ENCODE measurements at places on chromosomes 2 and 18.

GRCh38 chr2:106523976-106524665, 37.0 kb downstream of the CD8B2 start:
- DNase-seq, result no peak

DNA sequence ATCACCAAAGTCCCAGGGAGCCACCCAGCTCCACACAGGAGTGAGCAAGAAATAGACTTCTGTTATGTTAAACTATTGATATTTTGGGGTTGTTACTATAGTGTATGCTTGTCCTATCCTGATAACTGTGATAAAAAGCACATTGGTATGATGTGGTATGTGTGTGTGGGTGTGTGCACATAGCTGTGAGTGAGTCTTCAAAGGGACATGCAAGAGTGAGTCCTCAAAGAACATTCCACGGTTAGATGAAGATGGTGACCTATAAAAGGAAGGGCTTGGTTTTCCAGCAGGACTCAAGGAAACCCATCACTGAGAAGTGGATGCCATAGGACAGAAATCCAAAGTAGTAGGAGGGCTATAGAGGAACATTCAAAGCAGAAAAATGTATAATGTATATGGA, 342.9 kb downstream of the TSN start:
- no peak for DNase-seq

DNA sequence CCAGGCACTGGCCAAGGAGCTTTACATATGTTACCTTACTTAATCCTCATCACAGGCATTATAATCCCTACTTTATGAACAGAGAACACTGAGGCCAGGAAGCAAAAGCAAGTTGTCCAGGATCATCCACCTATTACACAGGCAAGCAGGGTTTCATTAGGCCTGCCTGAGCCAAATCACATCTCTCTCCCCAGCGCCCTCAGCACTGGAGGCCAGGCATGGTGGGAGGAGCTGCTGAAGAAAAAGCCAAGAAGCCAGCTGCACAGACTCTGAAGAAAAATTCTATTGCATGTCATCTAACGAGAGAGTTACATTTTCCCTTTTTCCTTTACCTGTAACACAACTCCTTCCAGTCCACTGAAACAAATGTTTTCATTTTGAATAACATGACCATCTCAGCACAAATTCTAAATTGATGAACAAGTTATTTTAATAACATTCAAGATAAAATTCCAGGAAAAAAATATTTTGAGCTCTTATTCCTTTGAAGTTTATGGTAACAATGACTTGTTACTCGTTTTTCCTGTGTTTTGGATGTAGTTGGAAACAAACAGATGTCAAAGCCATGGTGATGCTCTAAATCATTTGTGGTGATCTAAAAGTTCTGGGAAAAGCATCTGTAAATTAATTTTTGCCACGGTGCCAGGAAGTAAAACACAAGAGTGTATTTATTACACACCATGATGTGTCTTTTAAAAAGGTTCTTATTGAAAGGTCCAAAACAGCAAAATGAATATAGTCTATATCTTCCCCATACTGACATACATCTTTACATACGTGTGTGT, 139.0 kb upstream of the ITGB6 start:
- DNase-seq, result no peak

DNA sequence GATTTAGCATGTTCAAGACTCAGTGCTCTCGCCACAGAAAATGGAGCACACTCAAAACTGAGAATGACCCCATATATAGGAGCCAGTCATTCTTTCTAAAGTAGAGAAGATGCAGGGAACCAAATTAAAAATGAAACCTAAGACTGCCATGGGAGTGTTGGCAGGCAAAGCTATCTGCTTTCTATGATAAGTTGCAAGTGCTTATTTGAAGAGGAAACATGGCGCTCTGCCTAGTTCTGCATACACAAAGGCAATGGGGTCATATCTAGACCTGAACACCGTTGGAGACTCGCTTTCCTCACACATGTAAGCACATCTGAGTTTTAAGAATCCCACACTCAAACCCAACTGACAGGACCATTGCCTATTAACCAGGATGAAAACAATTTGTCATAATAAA, 292.5 kb downstream of the ALK start:
- no peak for DNase-seq

GRCh38 chr2:157256626-157257025, 879 bp upstream of the GALNT5 start:
- no peak for DNase-seq

GRCh38 chr2:20614201-20615067, 36.5 kb downstream of the HS1BP3 start:
- DNase-seq, result no peak

DNA sequence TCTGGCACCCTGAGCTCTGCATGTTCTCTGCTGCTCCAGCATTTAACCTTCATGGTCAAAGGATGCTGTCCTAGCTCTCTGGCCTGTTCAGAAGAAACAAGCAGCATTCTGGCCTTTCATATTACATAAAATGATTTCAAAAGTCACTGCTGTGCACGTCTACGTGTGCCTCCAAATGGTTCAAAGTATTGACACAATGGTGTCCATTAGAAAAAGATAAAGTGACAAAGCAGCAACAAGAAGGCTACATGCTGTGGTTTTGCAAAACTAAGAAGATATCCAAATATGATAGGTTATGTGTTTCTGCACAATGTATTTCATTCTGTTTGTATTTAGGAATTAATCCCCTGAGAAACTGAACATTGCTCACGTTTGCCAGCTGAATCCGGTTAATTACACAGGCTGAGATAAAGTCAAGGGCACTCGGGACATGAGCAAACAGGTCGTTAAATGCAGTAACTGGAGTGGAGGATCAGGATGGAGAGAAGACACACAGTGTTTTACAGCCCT, 258.5 kb downstream of the DOK6 start:
- no peak for DNase-seq

DNA sequence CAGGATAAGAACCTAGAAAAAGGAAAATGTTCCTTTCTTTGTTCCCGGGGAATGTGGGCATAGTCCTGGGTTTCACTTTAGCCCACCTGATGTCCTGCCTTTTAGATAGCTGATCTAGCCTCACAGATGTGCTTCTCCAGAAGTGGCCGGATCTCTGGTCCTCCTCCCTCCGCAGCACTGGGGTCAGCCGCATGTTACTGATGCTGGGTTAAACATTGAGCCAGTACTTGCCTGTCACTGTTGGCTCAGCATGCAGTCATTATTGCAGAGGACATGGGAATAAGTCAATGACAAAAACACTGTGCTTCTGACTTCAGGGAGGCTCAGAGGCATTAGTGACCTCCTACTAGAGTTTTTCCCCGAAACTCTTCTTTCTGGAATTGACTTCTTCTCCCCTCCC, 27.6 kb downstream of the NCK2 start:
- DNase-seq, result no peak

GRCh38 chr2:119282996-119283511, 59.4 kb downstream of the STEAP3 start:
- DNase-seq, result no peak

GRCh38 chr2:231939022-231939421, 12.8 kb upstream of the NPPC start:
- DNase-seq, result no peak

DNA sequence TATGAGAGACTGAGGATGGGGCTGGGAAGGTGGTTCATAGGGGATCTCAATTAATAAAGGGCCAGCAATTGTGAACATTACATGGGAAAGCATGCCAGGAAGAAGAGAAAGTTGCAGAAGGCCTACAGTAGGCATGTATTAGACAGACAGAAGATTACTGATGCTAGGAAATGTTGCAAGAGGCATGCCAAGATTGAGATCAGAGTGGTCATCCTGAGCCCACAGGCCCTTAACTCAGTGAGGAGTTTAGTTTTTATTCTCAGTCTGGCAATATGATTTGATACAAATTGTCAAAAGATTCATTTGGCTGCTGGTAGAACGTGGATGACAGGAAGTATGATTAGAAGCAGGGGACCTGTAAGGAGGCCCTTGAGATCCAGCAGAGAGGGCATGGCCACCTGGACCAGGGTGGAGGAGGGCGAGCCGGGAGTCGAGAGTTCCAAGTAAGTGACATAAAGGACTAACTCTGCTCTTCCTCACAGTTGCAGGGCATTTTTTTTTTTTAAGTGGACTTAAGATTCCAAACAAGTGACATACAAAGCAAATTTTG, 54.9 kb downstream of the EPHA4 start:
- no peak for DNase-seq

GRCh38 chr18:54416436-54416835, 58.7 kb downstream of the C18orf54 start:
- DNase-seq, result no peak

GRCh38 chr18:52391810-52392559, 52.0 kb downstream of the DCC start:
- DNase-seq, result no peak

DNA sequence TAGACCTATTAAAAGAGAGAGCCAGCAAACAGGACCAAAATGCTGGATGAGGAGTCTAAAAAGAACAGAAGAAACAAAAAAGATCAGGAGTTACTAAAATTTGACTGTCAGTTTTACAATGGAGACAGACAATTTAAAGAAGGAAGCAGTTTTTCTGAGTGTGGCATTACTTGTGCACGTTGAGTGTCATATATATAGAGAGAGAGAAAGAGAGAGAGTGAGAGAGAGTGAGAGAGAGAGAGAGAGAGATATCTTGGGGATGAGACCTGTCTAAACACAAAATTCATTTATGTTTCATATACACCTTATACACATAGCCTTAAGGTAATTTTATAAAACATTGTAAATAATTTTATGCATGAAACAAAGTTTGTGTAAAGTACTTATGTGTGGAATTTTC, 2.1 kb upstream of the GALNT3 start:
- DNase-seq, result no peak

DNA sequence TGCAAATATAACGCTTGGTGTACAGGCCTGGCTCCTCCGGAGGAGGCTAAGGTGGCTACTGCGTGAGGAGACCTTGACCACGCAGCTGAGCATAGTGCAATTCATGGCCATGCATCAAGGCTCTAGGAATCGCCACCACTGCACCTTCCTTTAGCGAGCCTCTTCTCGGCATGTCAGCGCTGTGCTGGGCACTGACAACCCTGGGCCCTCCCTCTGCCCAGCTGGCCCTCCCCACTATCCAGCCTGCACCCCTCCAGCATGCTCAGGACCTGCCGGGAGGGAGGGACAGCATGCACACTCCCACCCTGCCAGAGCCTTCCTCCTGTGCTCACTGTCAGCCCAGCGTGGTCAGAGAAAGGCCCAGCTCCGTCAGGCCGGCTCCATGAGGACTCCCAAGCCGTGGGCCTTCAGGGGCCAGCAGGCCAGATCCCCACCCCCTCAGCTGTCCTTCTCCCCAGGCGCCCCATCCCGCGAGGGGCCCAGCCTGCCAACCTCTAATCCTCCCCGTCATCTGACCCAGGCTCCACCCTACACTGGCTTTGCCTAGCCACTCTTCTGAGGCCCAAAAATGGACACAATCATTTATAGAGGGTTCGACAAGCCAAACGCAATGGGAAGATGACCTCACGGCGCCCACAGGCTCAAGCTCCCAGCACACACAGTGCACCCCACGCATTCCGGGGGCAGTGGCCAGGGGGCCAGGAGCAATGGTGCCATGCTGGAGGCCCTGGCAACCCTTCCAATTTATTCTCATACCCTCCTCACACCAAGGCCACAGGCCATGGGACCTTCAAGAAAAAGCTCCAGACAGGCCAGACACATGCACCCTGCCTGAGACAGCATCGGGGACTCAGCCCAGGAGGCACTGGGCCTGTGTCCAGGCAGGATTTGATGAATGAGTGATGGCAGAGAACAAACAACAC, 3.5 kb downstream of the BIN1 start:
- no peak for DNase-seq

- no peak for DNase-seq
Measured at GRCh38 chr18:8978394-8978793, 124.1 kb upstream of the NDUFV2 start.

GRCh38 chr18:25805939-25806338, 284.5 kb downstream of the SS18 start:
- DNase-seq, result no peak

DNA sequence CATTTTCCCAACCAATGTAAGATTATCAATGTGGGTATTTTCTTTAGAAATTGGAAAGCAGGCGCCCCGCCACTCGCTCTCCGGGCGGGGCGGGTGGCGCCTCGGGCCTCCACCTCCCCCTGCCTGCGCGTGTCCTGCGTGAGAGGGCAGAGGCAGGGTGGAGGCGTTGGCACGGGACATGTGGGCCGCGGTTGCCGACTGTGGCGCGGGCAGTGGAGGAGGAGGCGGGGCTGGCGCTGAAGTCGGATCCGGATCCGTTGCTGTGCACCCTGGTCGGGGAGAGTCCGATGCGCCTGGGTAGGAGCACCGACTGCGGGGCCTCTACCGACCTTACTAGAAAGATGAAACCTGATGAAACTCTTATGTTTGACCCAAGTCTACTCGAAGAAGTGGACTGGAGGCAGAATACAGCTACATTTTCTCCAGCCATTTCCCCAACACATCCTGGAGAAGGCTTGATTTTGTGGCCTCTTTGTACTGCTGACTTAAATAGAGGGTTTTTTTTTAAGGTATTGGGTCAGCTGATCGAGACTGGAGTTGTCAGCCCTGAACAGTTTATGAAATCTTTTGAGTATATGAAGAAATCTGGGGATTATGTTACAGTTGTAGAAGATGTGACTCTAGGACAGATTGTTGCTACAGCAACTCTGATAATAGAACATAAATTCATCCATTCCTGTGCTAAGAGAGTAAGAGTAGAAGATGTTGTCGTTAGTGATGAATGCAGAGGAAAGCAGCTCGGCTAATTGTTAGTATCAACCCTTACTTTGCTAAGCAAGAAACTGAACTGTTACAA, 37.9 kb downstream of the PMS1 start:
- DNase-seq, result no peak

GRCh38 chr18:41153871-41154270, 801.2 kb upstream of the PIK3C3 start:
- DNase-seq, result no peak

- DNase-seq, result no peak
Measured at GRCh38 chr18:63254716-63255399, 64.7 kb downstream of the BCL2 start.

GRCh38 chr2:7992612-7993602, 688.9 kb upstream of the ID2 start:
- DNase-seq, result no peak

DNA sequence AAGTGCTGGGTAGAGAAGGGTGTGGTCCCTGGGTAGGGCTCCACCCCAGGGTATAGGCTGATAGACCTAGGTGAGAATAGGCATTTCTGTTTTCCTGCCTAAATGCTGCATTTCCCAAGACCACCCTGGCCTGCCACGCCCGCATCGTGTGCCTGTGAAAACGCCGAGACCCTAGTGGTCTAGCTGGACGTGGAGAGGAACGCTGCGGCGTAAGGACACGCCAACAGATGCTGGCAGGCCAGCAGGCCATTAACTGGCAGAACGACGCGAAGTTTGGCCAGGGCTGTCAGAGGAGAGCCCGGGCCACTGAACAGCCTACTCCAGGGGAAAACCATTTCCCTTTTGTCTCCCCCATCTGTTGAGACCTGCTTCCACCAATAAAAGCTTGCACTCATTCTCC, 373.2 kb upstream of the FIGN start:
- DNase-seq, result no peak
